ENCODE measurements at places on chromosomes 2 and 18.

- DNase-seq, result no peak
These were observed 814.0 kb upstream of the ID2 start for GRCh38 chr2:7867867-7868266.

GRCh38 chr18:42828881-42829280 is 286.6 kb downstream of the RIT2 start:
- DNase-seq, result no peak

DNA sequence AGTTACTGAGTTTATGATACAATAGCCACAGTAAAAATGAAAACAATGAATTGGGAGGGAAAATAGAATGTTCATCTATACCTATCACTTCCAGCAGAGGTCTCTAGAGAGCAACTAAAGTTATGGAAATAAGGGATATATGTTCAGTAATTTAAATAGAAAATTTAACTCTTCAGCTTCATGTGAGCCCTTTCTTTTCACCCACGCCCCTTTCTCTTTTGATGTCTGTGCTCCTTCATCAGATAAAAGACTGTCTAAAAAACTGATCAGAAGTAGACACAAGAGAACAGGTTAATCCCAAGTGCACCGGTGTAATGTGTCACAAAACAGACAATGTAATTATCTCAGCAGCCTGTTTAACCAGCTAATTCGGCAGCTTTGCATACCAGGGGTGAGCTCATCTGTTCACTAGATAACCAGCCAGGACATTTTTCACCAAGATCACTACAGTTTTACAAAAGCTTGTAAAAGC is 238.5 kb upstream of the ERBB4 start:
- DNase-seq, result no peak

DNA sequence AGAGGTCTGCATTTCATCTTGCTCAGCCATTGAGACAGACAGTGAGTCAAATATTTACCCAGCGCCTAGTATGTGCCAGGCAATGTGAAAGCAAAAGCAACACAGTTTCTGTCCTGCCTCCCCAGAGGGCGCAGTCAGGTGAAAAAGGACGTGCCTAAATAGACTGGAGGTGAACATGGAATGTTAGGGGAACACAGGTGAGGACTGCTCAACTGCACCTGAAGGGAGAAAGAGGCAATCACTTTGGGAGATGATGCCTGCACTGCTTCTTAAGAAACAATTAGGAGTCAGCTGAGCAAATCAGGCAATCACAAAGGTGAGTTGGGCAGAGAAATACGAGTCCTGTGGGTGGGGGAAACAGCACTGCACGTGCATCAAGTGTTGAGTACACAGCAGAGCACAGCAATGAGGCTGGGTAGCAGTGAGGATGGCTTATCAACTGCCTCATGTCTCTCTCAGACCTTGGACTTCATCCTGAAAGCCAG is 218.3 kb upstream of the SMAD7 start:
- no peak for DNase-seq

- no peak for DNase-seq
These were observed 18.0 kb upstream of the HK2 start for GRCh38 chr2:74815941-74816340.

Measured in psoas muscle (tissue), 8 donors.